Fibroblast of lung (primary cell): ENCODE measurements at places on chromosomes 16 and 17. TPM values are rescaled to one million over a fixed set of nuclear protein-coding genes. Genes with fewer than 3 reads are reported as not detected.

The OR1G1 gene
- not detected in 2 replicates for total RNA-seq

The PARN gene
- 32.6 and 32.9 TPM in 2 replicates for total RNA-seq

The MPV17L gene
- 0.66 and 0.77 TPM in 2 replicates for total RNA-seq

The SLC12A3 gene
- total RNA-seq: not detected in 2 replicates

The PRSS36 gene
- 0.17 TPM in 1 of 2 replicates, not detected in the other for total RNA-seq

The HP gene
- not detected in 2 replicates for total RNA-seq

The DHRS7C gene
- total RNA-seq: not detected in 2 replicates

The CFAP97D1 gene
- total RNA-seq: under 0.01 TPM in 1 of 2 replicates, not detected in the other

The ZFP3 gene
- total RNA-seq: 2.1 and 3.1 TPM in 2 replicates

The RMI2 gene
- 1.8 and 6.8 TPM in 2 replicates for total RNA-seq

The PIRT gene
- total RNA-seq: not detected in 2 replicates

The PSMD3 gene
- 55.2 and 55.5 TPM in 2 replicates for total RNA-seq

The CACNG3 gene
- not detected in 2 replicates for total RNA-seq

The FBXW10B gene
- 0.26 and 0.50 TPM in 2 replicates for total RNA-seq

The CCT6B gene
- total RNA-seq: 0.77 and 1.2 TPM in 2 replicates

The VKORC1 gene
- total RNA-seq: 94.0 and 118 TPM in 2 replicates

The GFER gene
- total RNA-seq: 13.1 and 13.2 TPM in 2 replicates

The RAMP2 gene
- total RNA-seq: 0.17 and 0.26 TPM in 2 replicates

The MPP2 gene
- total RNA-seq: 1.3 and 2.1 TPM in 2 replicates

The MYCBPAP gene
- total RNA-seq: 2.3 and 3.0 TPM in 2 replicates

The NKD1 gene
- under 0.01 TPM in 2 replicates for total RNA-seq

The STAT5B gene
- 24.4 and 25.9 TPM in 2 replicates for total RNA-seq

The CLEC18B gene
- 0.77 and 0.83 TPM in 2 replicates for total RNA-seq
